ENCODE measurements at places on chromosomes 16 and 17.

DNA sequence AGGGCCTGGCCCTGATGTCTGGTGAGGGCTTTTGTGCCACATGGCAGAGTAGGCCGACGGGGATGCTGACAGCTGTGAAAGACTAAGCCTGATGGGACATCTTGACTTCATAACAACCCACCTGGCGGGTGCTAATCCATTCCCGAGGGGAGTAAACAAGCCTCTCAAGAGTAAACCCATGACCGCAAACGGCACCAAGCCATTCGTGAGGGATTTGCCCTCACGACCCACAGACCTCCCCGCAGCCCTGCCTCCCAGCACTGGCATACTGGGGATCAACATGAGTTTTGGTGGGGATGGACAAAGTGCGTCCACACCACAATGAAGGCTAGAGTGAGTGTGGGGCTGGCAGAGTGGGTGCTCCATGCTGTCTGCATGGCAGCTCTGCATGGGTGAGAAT is 11.7 kb downstream of the RNF213 start:
- no peak for DNase-seq

GRCh38 chr17:71464241-71464640 is 656.6 kb upstream of the SOX9 start:
- no peak for DNase-seq

DNA sequence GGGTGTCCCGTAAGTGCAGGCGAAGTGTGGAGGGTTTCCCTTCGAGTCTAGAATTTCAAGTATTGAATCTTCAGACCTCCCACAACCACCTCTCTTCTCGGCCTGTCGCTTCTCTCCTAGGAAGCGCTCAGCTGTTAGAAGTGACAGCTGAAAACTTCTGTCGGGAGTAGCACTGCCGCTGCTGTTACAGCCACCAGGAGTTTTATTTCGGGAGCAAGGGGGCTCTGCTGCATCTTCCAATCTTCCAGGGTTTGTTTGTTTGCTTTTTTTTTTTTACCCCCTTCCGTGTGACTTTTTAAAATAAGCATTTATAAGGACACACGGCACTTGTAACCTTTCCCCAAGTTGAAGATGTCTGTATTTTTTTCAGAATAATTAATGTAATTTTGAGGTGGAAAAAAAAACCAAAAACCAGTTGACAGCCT is 767 bp downstream of the RPS6KB1 start:
- no peak for DNase-seq

GRCh38 chr16:17552351-17552750 is 81.6 kb upstream of the XYLT1 start:
- no peak for DNase-seq

GRCh38 chr17:28078341-28079229 is 36.1 kb downstream of the NLK start:
- no peak for DNase-seq

GRCh38 chr17:16178836-16179235 is 36.5 kb downstream of the NCOR1 start:
- no peak for DNase-seq

- no peak for DNase-seq
These were observed 46.9 kb downstream of the ZNF423 start for GRCh38 chr16:49809062-49809461.

DNA sequence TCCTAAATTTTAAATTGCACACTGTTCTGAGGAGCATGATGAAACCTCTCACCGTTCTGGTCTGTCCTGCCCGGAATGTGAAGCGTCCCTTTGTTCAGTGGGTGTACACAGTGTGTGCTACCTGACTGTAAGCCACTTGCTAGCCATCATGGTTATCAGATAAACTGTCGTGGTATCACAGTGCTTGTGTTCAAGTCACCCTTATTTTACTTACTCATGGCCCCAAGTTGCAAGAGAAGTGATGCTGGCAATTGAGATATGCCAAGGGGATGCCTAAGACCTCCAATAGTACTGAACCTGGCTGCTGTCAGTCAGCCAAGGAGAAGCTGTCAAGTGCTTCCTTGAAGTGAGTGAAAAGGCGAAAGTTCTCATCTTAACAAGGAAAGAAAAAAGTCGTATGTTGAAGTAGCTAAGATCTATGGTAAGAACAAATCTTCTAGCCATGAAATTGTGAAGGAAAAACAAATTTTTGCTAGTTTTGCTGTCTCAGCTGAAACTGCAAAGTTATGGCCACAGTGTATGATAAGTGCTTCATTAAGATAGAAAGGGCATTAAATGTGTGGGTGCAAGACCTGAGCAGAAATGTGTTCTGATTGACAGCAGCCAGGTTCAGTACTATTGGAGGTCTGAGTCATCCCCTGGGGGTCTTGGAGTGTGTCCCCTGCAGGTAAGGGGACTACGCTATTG is 5.8 kb downstream of the PIK3R6 start:
- no peak for DNase-seq

GRCh38 chr17:66416207-66416940 is 114.0 kb downstream of the PRKCA start:
- DNase-seq: no peak

- DNase-seq: no peak
These were observed 31.8 kb downstream of the C16orf82 start for GRCh38 chr16:27098366-27099049.

DNA sequence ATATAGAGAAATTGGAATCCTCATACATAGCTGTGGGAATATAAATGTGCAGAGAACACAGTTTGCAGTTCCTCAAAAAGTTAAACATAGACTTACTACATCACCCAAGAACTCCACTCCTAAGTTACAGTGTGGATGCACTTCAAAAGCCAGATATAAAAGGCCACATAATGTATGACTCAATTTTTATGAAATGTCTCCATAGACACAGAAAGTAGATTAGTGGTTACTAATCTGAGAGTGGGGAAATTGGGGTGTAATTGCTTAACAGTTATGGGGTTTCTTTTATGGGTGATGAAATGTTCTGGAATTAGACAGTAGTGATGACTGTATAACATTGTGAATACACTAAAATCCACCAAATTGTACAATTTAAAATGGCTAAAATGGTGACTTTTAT is 60.9 kb downstream of the CACNG1 start:
- DNase-seq: peak; percentile 28

- no peak for DNase-seq
These were observed 4.0 kb downstream of the ERN1 start for GRCh38 chr17:64125937-64126336.

- no peak for DNase-seq
These were observed 5.8 kb downstream of the TMEM231 start for GRCh38 chr16:75550211-75550662.

GRCh38 chr16:31701734-31702133 is 171.9 kb upstream of the ZNF267 start:
- DNase-seq: no peak

DNA sequence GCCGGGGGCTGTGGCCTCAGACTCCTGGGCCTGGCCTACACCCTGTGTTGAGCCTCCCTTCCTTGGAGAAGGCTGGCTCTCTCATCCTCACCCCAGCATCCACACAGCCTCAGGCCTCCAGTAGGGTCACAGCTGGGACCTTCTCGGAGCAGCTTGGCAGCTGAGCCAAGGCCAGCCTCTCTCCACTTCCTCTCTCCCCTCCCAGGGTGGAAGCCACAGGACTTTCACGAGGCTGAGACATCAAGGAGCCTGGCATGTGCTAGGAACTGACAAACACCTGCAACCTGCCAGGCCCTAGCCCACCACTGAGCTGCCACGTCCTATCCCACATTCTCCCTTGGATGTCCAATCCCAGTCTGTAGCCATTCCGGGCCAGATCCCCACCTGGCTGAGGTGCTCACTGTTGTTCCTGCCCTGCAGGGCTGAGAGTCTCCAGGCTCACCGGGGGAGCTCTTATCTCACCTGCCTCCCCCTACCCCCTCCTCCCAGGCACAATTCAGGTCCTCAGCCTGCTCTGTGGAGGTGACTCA is 3.1 kb downstream of the MMP15 start:
- no peak for DNase-seq

DNA sequence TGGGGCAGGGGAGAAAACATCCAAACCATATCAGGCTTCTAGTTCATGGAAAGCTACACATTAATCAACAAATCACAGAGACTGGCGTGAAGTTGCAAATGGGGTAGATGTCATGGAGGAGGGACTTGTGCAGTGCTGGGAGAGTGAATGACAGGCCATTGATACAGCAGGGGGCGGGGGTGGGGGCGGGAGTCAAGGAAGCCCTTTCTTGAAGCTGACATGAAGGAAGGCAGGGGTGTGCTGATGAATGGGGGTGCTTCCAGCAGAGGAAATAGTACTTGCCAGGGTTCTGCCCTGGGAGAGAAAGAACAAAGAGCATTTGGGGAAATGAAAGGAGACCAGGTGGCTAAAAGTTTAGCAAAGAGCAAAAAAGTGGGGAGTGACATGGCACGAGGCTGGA is 269.9 kb downstream of the SHISA9 start:
- DNase-seq: no peak

DNA sequence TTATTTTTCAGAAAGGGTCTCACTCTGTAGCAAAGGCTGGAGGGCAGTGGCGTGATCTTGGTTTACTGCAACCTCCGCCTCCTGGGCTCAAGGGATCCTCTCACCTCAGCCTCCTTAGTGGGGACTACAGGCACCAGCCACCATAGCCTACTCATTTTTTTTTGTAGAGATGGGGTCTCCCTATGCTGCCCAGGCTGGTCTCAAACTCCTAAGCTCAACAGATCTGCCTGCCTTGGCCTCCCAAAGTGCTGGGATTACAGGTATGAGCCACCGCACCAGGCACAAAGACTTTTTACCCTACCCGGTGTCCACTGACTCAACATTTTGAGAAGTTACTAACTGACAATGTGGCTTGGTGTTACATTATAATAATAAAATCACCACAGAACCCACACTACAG is 7.2 kb downstream of the GRB2 start:
- DNase-seq: no peak

DNA sequence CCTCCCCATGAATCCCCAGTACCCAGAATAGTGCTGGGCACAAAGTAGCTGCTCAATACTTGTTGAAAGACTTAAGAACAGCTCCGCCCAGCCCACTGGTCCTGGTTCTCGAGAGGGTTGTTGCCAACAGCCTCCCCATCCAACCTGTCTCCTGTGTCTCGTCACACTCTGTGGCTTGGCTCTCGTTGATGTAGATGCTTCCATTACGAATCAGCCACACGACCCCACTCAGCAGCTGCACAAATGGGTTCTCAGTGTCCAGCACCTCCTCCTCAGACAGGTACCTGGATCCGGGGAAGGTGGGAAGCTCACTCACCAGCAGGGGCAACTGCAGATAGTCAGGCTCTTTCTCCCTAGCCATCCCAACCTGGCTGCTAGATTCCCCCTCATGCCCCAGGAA is 2.1 kb downstream of the NAGPA start:
- no peak for DNase-seq

DNA sequence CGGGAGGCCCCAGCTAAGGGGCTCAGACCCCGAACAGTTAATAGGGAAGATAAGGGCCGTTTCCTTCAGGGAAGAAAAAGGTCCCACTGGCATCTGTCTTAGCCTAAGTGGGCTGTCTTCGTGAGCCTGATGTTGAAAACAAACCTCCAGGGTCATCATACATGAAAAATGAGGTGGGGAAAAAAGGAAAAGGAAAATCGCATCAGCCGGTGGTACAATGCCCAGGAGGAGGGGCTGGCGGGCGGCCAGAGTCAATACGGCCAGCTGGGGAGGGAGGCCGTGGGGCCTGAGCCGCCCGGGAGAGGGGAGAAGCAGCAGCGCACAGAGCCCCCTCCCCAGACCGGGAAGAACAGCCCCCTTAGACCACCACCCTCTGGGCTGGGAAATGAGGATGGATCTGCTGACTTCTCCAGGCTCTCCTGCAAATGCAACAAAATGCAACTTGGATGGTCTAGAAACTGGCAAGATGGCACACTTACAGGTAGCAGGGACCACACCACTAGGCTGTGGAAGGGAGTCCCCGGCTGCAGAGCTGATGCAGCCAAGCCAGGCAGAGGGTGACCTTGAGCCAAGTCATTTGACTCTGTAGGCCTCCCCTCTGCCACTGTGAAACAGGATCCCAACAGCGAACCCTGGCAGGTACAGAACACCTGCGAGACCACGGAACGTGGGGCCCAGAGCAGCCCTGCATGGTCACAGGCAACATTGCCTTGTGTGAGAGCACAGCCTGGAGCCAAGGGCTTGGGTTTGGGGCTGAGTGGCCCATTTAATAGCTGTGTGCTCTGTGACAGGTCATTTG is 448.5 kb downstream of the SOX9 start:
- DNase-seq: no peak

DNA sequence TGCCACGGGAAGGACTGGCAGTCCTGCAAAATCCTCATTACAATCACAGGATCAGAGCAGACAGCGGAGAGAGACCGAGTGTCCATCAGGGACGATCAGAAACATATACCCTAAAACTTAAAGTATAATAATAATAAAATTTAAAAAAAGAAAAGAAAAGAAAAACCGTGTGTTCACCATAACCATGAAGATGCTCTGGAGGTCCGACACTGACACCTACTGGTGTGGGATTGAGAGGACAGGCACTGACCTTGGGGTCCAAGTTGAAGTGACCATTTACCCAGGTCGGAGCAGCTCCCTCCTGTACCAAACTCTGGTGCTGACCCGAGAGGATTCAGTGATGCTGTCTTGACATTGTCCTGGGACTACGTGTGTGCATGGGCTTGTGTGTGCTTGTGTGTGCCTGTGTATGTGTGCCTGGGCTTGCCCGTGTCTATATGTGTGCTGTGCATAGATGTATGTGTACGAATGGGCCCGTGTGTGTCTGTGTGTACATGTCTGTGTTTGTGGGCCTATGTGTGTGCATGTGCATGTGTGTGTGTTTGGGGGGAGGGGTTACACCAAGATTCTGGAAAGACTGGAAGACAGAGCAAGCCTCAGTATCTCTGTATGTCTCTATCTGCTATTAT is 10.0 kb upstream of the CD300LD start:
- no peak for DNase-seq

DNA sequence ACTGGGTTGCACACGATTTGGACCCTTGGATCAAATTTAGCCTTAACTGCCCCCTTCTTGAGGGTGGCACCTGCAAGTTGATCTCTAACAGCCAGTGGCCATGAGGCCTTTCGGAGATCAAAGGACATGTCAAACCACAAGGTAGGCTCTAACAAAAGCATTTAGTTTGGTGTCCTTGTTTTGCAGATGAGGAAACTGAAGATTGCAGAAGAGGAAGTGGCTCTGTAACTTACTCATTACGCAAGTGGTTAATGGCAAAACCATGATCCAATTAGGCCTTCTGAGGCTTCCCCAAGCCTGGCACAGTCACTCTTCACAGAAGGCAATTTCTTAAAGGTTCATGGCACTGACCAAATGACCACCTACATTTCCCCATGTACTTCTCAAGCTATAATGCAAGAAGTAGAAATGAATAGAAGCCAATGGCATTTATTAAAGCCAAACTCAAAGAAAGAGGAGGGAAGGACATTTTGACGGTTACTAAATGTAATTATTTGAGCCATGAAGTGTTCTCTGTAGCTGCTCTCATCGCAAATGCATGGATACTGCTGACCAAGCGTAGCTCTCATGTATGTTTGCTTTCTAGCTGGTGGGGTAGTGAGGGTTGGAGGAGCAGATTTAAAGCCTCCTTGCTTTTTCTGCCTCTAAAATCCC is 32.8 kb upstream of the ABCC12 start:
- DNase-seq: no peak

GRCh38 chr17:55694286-55694910 is 28.3 kb downstream of the TMEM100 start:
- no peak for DNase-seq
